Suprapubic skin (tissue), 4 donors: ENCODE measurements at places on chromosomes 2 and 18.

GRCh38 chr18:77560341-77560992, 310.8 kb downstream of the GALR1 start:
- no peak for DNase-seq

- no peak for DNase-seq
These were observed 162.0 kb downstream of the CAPN13 start for GRCh38 chr2:30645081-30645744.

DNA sequence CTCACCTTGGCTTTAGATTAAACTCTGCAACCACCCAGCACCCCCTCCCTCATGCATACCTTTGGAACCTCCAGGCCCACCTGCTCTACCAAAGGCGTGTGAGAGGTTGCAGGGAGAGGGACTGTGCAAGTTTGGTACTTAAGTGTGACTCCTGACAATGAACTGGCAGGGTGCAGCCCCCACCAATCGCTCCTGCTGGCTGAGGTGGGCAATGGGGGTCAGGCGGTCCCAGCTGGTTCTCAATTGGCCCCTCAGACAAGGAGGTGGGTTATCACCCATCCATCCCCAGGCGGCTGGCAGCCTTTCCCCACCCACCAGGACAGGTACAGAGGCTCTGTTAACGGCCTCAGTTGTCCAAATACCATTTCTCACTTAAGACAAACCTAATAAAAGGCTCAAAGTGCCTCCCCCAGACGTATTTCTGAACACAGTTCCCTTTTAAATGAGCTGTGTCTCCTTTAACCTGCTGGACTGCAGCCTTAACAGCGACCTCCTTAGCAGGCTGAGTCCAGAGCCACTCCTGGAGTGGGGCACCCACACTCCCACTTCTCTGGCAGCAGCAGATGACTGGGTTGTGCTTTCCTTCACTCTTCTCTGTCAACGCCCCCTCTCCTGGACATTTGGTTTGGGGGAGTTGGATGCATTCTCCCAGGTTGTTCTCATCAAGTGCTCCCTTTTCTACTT, 169.2 kb upstream of the SMAD2 start:
- DNase-seq: no peak

GRCh38 chr2:28310107-28310506, 82.6 kb upstream of the FOSL2 start:
- DNase-seq: no peak

DNA sequence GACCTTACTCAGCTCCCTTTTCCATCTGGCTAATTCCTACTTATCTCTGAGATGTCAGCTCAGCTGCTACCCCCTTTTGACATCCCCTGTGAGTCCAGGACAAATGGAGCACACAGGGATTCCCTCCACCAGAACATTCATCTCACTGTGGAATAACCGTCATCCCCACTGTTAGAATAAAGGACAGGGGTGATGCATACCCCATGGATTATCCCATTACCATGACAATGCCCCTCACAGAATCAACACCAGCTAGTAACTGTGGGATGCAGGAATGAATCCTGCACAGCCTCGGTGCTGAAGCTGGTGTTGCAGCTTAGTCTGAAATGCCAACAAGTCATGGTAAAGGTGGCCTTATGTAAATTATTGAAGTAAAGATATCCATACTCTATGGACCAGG, 624.8 kb upstream of the RAB6C start:
- DNase-seq: no peak

- DNase-seq: no peak
These were observed 73.8 kb downstream of the TANC1 start for GRCh38 chr2:159042115-159042850.

DNA sequence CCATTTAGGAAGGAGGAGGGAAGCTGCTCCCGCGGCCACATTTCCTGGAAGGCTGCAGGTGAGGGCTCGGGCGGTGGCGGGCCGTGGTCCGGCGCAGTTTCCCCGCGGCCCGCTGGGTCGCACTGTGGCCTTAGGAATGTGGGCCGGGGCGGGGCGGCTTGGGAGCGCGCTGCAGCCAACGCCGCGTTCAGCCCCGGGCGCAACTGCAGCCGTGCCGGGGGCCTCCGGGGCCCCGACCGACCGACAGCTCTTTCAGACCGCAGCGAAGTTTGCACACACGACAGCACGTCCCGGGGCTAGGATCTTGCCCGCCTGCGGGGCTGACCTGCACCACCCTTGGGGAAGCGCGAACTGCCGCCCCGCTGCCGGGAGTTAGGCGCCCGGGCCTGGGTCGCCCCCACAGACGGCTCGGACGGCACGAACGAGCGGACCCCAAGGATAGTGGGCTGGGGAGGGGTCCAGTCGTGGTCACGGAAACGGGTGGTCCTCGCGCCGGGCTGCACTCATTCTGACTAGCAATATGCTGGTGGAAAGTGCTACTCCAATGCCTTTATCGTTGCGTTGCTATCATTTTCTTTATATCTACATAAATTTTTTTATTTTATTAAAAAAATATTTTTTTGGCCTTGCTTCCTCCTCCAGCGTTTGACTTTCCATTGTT, 69.9 kb upstream of the DLX2 start:
- DNase-seq: peak; percentile 71

DNA sequence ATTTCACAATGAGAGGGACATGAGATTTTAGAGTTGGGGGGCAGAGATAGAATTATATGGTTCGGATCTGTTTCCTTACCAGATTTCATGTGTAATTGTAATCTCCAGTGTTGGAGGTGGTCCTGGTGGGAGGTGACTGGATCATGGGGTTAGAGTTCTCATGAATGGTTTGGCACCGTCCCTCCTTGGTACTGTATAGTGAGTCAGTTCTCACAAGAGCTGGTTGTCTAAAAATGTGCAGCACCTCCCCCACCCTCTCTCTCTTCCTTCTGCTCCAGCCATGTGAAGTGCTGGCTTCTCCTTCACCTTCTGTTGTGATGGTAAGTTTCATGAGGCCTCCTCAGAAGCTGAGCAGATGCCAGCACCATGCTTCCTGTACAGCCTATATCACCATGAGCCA, 138.1 kb downstream of the SCG2 start:
- DNase-seq: no peak
